ENCODE measurements at places on chromosomes 1 and 21.

DNA sequence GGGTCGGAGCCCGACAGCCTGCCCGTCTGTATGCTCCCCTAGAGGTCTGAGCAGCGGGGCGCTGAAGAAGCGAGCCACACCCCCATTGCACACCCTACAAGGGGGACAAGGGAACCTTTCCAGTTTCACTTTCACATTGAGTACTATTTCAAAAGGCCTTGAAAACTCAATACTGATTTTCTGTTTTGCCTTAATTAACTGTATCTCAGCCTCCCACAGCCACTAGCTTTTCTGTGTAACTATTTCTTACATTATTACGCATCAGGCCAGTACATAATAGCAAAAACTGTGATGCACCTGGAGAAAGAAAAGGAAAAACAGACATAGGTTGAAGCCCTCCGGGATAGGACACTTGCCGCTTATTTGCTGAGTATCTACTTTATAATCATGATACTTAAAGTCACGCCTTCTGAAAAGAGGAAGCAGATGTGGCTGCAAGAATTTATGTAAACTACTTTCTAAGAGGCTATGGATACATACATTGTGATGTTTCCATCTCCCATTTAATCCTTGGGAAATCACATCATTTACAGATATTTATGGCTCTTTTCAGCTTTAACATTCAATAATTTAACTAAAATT, 1719.5 kb downstream of the MRPL39 start:
- DNase-seq: peak; percentile 55

- DNase-seq: no peak
Measured at GRCh38 chr1:213409971-213410370, 358.9 kb downstream of the RPS6KC1 start.

DNA sequence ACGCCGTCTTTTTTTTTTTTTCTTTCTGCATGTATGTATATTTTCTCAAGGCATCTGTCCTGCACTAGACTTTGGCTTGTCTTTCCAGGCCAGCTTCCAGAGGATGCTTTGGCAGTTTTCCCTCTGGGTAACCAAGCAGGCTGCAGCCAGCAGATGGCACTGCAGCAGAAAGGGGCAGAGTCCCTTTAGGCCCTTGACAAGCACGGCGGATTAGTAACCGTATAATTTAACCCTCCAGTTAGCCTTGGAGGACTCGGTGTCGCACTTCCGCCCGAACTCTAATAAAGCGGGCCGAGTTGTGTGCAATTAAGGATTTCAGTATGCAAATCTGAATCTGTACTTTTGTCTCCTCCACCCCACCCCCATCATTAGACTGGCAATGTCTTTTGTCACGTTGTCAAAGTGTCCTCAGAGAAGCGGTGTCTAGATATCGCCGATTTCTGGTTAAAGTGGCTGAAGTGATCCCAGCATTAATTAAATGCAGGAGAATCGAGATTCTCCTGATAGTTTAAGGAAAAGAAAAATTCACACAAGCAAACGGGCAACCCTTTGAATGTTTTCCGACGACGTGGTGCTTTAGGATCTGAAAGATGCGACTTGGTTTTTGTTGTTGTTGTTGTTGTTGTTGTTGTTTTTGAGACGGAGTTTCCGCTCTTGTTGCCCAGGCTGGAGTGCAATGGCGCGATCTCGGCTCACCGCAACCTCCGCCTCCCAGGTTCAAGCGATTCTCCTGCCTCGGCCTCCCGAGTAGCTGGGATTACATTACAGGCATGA, 1.1 kb upstream of the TMEM167B start:
- peak; percentile 51 for DNase-seq

DNA sequence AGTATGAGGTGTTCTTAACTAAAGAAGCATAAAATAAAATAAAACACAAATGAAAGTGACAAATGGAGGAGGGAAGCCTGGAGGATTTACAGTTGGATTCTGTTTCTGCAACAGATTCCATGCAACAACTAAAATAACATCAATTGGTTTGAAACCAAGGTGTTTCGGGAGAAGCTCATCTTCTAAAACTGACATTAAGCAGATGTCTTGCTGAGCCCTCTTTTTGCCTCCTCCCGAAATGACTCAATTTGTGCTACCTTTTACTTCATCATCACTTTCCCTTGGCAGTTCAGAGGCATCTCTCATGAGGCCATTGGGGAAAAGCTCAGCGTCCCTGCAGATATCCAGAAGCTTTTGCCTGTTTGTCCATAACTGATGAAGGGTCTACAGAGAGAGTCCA, 121.6 kb upstream of the ADAR start:
- no peak for DNase-seq

DNA sequence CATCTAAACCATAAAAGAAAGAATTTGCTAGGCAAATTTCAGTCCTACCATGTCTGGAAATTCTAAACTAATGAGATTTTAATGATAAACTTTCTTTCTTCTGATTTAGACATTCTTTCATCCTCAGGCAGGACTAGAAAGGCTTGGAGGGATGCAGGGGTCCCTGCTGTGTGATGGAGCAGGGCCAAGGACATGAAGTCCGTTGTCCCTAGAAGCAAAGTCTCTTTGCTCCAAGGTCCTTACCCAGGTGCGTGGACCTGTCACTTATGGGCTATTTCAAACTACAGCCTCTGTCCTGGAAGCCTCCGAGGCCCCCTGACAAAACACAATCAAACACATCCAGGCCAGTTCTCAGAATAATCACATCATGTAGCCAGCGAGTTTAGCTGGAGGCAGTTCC, 26.6 kb downstream of the URB1 start:
- no peak for DNase-seq

- DNase-seq: no peak
Measured at GRCh38 chr1:88228114-88228513, 456.0 kb upstream of the PKN2 start.

DNA sequence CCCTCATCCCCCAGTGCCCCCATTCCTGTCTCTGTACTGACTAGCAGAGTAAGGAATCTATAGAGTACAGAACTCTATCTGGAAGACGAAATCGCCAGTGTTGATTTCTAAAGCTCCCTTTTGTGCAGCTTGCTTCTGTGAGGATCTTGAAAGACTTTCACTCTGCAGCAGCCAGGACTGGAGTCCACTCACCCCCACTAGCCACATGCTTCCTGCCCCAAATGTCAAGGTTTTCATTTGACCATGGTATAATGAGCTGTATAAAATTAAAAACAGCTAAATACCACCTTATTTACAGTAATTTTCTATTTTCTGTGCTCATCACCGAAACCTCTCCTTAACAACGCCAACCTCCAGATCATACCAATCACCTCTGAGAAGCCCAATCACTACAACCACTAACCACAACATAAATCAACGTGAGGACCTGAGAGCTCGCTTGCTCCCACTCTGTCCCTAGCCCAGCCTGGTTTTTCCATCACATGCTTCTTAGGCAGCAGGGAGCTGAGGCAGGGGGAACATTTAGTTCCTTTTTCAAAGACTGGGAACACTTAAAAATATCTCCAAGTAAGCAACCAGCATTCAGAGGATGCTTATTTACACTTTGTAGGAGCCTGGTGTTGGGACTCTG, 56.1 kb upstream of the IRF2BP2 start:
- DNase-seq: no peak

GRCh38 chr21:21730512-21730911, 732.3 kb downstream of the NCAM2 start:
- no peak for DNase-seq

- DNase-seq: no peak
Measured at GRCh38 chr21:45459171-45460010, 54.4 kb downstream of the COL18A1 start.

- peak; percentile 18 for DNase-seq
Measured at GRCh38 chr1:58618303-58618702, 41.3 kb upstream of the TACSTD2 start.

DNA sequence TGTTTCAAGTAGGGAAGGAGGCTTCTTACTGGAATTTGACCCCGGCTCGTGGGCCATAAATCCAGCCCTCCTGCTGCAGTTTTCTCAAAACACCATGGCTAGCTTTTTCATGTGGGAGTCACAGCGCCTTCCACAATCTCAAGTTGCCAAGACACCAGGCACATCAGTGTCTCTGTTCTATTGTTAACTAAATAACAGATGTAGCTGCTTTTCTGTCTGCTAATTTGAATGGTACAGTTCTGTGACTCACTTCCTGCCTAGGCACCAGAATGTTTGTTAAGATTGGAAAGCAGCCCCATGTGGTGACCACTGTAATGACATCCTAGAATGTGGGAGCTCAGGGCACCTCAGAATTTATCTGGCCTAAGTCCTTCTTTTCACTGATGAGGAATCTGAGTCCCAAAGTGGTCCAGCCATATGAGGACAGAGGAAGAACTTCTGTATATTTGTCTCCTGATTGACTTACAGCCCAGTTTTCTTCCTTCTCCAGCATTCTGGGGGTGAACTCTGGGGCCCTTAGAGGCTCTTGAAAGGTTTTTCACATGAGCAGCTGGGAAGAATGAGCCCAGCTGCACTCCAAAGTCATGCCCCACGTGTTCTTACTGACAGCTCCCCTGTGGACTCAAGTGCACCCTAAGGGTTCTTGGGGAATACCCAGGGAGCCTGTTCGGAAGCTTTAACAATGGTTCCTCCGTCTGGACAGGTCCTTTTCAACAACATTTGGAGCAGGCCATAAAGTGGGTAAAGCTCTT, 27.5 kb downstream of the TRIM45 start:
- peak; percentile 30 for DNase-seq

- no peak for DNase-seq
Measured at GRCh38 chr21:41725421-41726031, 41.3 kb downstream of the RIPK4 start.

GRCh38 chr1:157992833-157993146, 655 bp upstream of the KIRREL1 start:
- DNase-seq: no peak

- DNase-seq: no peak
Measured at GRCh38 chr1:63590166-63590560, 3.0 kb upstream of the PGM1 start.

GRCh38 chr1:214037468-214037867, 49.7 kb downstream of the PROX1 start:
- no peak for DNase-seq
